ENCODE measurements at places on chromosomes 7 and 10.
A peak's percentile ranks its signal among the peaks of the same experiment; 100 is the strongest.

GRCh38 chr10:84829131-84829530 lies 500.7 kb downstream of the CCSER2 start:
- no peak for DNase-seq

DNA sequence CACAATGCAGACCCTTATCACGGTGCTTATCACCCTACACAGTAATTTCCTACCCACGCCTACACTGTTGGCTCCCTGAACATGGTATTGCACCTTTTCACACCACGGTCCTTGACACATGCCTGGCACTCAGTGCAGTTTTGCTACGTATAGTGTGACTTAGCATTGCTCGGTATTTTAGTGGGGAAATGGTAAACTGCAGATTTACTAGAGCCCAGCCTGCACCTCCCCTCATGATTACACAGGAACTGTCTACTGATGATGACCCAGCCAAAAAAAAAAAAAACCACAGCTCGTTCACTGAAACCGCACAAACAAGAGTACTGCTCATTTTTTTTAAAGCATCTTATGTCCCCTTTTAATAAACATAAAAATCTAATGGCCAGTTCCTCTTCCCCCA lies 124.2 kb upstream of the ZNF746 start:
- DNase-seq, result peak; percentile 29

DNA sequence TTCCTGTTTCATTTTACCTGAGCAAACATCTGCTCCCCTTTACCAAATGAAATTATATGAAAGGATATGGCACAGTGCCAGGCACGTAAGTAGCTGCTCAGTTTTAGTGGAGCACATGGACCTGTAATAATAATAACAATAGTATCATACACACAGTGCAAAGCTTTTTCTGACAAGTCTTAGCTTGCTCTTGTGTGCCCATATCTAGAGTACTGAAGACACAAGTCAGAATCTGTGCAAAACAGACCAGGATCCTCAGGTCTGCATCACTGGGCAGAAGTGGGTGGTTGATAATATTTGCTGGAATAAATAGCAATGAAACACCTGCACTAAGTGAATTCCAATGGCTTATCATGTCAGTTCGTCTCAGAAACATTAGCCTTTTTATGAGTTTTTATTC lies 85.5 kb upstream of the DKK1 start:
- no peak for DNase-seq

DNA sequence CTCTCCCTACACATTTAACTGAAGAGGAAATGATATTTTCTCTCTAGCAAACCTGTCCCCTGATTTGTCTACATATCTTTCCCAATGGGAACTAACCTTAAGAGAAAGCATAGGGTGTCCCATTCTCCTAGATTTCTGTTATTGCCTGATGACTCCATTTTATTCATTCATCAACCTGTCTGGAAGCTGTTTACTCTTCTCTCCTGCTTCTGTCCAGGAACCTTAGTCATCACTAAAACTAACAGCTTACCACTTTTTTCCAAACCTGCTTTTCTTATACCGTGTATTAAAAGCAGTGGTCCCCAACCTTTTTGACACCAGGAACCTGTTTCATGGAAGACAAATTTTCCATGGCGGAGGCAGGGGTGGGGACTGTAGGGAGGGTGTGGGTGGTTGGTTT lies 473.3 kb upstream of the PCDH15 start:
- no peak for DNase-seq

GRCh38 chr10:30037620-30038336 lies 21.6 kb downstream of the JCAD start:
- no peak for DNase-seq

- DNase-seq, result no peak
Observed at GRCh38 chr7:94183891-94184290, 179.7 kb upstream of the BET1 start.

DNA sequence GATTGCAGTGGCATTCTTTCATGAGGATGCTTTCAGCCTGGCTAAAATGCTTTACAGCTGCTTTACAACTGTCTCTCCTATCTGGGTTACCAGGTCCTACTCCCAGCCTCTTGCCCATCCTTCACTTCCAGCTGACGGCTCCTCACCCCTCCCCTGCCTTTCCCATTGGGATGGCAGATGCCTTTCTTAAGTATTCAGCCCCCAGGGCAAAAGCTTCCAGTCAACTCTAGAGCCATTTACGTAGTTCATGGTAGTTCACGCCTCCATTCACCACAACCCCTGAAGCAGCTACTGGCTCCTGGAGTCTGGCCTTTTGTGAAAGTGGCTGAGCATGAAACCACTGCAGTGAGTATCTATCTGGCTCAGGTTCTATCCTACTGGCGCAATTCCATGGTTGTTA lies 17.2 kb upstream of the BMPER start:
- no peak for DNase-seq

DNA sequence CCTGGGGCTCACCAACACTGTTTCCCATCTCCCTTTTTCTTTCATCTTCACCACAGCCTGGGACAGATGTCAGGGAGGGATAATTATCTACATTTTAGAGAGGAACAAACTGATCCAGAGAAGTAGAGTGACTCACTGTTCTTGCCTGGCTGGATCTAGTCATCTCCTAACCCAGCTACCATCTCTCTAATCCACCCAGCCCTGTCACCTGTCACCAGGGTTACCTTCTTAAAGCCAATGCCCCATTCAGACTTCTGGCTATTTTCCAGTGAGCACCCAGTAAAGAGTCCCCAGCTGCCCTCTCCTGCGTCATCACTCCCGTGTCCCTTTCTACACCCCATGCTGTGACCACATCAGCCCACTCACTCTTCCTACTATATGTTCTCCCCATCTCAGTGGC lies 68.4 kb upstream of the DUSP5 start:
- DNase-seq, result no peak

DNA sequence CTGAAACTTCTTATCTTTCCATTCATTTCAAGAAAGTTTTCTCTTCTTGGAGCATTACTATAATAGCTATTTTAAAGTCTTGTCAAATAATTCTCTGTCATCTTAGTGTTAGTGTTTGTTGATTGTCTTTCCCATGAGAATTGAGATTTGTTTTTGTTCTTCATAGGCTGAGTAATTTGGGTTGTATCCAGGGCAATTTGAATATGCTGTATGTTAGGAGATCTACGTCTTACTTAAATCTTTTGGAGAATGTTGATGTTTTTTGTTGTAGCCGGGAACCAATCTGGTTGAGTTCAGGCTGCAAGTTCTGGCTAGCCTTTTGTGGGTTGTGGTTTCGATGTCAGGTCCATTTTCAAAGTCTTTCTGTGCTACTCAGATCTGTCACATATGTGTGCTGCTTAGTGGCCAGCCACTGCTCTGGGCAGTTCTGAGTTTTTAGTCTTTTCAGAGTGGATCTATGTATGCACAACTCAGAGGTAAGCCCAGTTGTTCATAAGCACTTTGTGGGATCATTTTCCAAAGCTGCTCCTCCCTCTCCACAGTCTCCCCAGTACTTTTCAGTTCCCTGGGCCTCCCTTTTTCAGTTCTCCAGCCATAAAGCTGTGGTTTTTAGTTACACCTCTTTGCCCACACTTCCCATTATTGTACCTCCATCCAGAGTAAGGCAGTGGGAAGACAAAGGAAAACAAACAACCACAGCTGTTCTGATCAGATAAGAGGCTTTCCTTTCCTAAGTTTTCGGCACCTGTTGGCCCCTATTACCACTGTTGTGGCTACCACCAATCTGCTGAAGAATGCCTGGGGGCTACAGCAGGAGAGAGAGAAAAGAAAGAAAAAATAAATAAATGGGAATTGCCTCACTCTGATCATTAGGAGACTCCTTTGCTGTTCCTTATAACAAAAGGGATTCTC lies 4.7 kb upstream of the CCNJ start:
- DNase-seq, result no peak

DNA sequence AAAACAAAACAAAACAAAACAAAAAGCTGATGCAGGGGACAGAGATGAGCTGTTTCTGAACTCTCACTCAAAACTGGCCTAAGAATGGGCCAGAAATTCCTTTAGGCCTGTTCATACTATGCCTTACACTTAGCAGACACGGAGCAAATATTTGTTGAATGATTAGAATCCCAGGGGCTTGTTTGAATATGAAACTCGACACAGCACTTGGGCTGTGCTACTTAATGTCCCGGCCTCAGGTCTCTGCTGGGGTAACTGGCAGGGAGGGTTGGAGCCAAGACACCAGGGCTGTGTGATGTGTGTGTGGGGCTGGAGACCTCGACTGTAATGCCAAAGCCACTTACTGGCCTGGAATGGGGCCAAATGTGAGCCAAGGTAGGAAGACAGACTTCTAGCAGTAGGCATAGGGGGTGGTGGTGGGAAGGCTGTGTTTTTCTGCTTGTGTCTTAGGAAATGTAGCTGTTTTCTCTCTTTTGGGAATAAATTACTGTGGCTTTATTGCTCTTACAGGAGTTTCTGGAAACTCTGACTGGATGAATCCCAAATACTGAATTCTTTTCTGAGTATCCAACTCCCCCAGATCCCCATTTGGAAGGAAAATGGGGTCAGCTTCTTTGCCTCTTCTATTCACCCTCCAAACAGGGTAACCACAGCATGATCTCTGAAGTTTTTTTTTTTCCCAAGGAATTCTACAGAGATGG lies 66.7 kb downstream of the EMX2 start:
- DNase-seq, result no peak

DNA sequence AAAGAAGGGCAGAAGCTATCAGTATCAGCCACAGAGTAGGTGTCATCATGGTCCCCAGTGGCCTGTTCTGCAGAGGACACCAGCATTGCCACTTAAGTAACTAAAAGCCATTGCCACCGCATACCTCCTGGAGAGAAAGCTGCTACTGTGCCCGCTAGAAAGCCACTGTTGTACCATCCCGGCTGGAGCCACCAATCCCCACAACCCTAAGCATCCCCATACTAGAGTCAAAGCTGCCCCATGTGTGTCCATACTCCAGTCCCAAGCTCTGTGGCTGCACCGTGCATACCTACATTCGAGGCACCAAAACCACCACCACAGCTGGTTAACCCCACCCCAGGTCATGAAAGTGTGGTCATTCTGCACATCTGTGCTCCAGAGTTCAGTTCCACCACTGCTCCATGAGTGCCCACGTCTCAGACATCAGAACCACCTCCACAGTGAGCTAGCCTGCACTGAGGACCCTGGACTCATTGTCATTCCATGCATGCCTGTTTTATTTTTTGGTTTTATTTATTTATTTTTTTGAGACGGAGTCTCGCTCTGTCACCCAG lies 9.5 kb upstream of the SEPTIN14 start:
- no peak for DNase-seq

DNA sequence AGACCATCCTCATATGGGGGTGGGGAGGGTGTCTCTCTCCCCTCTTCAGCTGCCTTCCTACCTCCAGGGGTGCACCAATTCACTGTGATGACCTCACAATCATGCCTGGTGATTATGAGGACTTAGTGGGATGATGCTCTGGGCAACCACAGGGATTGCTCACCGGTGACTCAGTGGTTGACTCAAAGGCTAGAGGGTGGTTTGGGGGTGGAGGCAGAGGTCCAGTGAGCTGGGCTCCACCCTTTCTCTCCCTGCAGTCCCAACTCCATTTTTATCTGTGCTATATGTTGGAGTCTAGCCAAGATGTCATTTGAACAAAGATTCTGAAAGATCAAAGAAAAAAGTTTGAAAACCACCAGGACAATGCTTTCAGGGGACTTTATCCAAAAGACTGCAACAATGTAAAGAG lies 286.9 kb downstream of the KCNMA1 start:
- DNase-seq, result no peak

GRCh38 chr7:107014387-107015023 lies 30.0 kb upstream of the PRKAR2B start:
- DNase-seq, result no peak

DNA sequence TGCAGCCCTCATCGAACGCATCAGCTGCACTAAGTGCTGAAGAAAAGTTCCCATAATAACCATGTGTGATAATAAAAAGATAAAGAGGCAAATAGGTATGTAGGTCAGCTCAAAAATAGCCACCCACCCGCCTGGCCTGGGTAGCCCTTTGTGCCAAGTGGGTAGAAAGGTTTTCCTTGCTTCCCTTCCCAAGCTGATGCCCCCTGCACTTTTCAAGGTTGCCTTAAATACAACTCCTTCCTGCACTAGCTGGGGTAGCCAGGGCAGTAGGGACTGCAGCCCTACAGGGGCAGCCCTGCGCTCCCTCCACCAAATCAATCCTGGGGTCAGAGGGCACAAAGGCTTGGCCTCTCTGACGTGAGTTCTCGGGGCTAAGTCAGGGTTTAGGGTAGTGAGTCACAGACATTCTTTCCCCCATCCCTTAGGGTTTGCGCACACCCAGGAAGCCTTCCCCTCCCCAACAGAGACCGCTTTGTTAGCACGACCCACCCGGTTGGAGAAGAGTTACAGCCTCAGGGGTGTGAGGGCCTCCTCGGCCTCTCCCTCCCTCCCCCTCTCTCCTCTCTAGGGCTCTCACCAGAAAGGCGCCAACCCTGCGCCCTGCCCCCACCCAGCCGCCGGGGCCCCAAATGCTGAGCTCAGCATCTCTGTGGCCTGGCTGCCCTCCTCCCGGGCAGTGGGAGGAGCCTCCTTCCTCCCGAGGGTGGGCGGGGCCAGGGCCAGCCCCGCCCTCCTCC lies 13.3 kb upstream of the DDIT4 start:
- peak; percentile 78 for DNase-seq

Data from activated T-cell treated with anti-CD3 and anti-CD28 coated beads for 24 hours (primary cell).